ENCODE measurements at places on chromosomes 2 and 18.

DNA sequence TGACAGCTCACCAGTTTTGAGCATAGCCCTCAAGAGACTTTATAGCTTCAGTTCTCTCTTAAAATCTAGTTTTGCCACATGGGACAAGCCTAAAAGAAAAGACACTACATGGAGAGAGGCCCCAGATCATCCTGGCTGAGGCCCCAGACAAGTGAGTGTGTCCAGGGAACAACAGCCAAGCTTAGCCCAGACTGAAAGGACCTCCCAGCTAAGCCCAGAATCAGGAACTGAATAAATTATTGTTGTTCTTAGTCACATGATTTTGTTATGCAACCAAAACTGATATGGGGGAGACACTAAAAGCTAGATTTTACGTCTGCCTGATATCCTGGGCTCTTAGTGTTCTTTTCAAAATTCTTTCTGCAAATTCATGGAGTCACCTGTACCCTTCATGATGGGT, 29.3 kb upstream of the LBH start:
- no peak for DNase-seq

DNA sequence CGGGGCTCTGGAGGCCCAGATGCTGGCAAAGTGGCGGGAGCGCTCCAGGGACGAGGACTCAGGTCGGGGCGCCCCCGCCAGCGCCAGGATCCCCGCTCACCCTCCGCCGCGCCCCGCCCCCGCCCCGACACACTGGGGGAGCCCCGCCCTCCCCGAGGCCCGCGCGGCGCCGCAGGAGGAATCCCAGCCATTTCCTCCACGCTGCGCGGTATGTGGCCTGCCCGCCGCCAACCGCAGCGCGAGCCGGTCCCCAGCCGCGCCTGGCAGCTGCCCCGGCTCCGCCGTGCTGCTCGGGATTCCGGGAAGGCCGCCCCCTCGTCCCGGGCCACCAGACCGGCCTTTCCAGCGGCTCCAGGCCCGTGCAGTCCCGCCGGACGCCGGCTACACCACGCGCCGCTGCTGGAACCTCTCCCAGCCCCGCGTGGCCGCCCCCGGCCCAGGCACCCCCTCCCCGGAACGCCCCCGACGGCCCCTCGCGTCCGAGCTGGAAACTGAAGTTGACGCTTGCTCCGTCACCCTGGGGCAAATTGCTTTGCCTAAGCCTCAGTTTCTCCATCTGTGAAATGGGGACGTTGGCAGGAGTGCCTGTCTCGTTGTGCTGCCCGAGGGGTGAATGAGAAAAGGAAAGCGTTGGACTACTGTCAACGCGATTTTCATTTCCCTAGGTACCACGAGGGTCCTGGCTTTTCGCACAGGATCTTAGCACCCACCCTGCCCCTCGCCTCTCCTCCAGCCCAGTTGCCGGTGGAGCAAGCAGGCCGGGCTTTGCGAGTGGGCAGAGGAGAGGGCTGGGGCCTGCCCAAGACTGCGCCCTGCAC, 53.6 kb downstream of the PKDCC start:
- peak; percentile 50 for DNase-seq

GRCh38 chr18:23718243-23718720, 29.0 kb downstream of the LAMA3 start:
- DNase-seq: no peak

DNA sequence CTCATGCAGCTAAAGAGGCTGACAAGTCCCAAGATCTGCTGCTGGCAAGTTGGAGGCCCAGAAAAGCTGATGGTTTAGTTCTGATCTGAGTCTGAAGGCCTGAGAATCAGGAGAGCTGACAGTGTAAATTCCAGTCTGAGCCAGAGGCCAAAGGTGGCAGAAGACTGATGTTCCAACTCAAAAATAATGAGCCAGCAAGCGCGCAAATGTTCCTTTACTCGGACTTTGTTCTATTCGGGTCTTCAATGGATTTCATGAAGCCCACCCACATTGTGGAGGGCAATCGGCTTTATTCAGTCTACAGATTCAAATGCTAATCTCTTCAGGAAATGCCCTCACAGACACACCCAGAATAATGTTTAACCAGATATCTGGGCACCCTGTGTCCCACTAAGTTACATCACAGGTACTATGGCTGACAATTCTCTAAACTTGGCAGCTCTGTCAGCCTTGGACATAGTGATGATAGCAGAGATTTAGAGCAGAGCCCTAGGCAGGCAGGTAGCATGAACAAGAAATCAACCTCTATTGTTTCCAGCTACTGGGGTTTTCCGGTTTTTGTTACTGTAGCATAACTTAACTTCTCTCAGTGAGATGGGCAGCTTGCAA, 318.5 kb downstream of the HRH4 start:
- DNase-seq: no peak

GRCh38 chr2:239302083-239302807, 98.6 kb downstream of the HDAC4 start:
- DNase-seq: no peak

DNA sequence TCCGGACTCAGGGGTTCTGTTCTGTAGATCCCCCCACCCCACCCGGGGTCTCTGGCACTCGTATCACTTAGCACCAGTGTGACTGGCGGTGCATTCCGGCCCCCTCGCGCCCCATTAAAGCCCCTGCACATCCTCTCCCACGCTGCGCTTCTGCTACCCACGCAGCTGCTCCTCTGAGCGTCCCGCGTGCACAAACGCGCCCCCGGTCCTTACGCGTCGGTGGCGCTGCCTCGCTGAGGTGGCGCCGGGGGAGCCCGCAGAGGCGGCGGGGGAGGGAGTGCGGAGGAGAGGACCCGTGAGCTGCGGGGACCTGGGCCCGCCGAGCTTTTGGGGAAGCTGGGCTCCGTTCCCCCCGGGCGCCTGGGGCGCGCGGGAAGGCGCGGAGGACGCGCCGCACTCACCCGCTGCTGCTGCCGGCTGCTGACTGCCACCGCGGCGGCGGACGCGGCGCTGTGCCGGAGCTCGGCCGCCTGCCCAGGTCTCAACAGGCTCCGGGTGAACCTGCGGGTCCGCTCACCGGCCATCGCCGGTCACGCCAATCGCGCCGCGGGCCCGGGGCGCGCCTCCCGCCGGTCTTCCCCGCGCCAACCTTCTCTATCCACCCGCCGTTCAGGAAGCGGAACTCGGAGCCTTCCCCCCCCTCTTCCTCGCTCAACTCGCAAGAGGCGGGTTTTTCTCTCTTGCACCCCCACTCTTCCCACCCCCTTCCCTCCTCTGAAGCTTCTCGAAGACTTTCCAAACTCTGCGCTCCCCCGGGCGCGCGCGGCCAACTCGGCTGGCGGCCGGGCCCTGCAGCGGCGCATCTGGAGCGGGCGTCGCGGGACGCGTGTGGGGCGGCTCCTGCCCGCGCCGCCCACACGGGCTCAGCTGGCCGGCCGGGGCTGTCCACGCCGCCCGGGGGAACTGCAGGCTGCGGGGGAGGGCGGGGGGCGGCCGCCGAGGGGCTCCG, at the start of gene DOCK10:
DOCK10 (minus strand) TSS at position 618 of the 949 bp plus-strand sequence; CDS start at position 524, 94 bp downstream.
- no peak for DNase-seq

- DNase-seq: peak; percentile 33
Measured at GRCh38 chr18:47756364-47757016, 174.0 kb downstream of the SMAD2 start.

- DNase-seq: no peak
Measured at GRCh38 chr18:60693426-60693825, 320.9 kb upstream of the MC4R start.
